Activated CD8-positive, alpha-beta memory T cell treated with anti-CD3 and anti-CD28 coated beads, Interleukin-2, amount 50 U/mL, for 48 hours (primary cell): ENCODE measurements at places on chromosomes 6 and 20.

DNA sequence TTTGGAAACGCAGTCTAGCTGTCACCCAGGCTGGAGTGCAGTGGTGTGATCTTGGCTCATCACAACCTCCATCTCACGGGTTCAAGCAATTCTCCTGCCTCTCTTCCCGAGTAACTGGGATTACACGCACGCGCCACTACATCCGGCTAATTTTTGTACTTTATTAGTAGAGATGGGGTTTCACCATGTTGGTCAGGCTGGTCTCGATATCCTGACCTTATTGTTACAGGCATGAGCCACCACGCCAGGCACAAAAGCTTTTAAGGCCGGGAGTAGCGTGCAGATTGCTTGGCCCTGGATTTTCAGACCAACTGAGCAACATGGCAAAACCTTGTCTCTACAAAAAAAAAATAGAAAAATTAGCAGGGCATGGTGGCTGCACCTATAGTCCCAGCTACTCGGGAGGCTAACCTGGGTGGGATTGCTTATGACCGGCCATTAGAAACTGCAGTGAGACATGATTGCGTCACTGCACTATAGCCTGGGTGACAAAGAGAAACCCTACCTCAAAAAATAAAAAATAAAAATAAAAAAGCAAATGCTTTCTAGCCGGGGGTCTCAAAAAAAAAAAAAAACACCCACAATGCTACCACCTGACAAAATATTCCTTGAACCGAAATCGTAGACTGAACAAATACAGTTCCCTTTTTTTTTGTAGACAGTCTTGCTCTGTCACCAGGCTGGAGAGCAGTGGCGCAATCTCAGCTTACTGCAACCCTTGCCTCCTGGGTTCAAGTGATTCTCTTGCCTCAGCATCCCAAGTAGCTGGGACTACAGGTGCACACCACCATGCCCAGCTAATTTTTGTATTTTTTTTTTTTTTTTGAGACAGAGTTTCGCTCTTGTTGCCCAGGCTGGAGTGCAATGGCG is 15.0 kb downstream of the RBM39 start:
- no peak for DNase-seq

- DNase-seq: no peak
Observed at GRCh38 chr6:104799134-104799657, 60.5 kb downstream of the HACE1 start.

GRCh38 chr20:17505636-17506517 is 25.3 kb downstream of the BFSP1 start:
- DNase-seq: peak; percentile 75

DNA sequence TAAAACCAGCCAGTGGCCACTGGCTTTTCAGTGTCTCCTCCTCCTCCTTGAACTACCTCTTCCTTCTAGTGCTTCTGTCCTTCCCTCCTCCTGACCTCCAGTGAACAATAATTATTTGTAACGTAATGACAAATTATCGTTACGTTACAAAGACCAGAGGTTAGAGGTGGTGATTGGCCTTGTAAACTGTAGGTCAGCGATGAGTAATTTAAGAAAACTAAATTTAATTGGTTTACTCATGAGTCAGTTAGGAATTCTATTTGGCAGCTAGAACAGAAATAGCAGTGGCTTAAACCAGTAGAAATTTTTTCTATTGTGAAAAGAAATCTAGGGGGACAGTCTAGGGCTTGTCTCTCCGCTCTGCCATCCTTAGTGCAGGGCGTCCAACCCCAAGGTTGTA is 38.8 kb downstream of the PPARD start:
- DNase-seq: no peak

- no peak for DNase-seq
Observed at GRCh38 chr6:55290736-55291135, 36.5 kb upstream of the GFRAL start.

DNA sequence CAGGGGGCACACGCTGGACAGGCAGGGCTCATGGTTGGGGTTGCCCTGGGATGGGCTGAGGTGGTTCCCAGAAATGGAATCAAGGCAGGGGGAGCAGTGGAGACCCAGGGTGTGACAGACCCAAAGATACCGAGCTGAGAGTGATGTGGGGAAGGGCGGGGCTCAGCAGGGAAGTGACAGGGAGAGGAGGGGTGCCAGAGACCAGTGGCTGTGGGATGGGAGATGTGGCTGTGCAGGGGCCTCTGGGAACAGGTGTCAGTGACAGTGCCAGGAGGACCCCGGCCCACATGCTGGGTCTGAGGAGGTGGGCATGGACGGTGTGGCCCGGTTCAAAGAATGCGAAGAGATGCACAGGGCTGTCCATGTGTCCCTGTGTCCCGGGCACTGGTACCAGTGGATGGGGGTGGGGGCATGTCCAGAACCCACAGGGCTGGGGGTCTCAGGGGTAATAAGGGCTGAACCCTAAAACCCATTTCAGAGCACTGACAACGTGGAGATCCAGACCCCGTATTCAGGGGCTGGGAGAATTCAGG is 1.0 kb downstream of the CABLES2 start:
- DNase-seq: no peak

DNA sequence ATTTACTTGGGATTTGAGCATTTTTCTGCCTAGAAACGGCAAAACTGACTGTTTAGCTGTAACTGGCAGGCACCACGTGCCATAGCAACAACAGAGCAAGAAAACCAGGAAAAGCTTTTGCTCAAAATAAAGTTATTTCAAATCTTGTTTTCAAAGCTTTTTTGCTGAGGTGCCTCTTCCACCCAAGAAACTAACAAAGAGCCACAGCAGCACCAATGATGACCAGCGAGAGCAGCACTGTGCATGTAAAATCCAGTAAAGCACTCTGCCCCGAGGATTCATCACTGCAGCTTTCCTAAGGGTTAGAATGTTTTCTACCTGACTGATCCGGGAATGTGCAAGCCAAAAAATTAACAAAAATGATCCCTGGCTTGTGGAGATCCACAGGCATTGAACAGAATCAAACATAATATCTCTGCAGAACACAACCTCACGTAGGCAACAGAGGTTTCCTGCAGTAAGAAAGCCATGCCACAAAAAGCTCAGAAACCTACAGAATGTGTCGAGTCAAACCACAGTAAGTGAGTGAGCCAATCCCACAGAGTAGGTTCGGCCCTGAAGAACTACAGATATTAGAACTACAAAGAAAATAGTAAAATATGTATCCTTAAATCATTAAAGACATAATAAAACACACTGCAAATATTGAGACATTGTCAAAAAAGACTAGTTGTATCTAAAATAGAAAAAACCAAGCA is 7.4 kb upstream of the ULBP3 start:
- no peak for DNase-seq

DNA sequence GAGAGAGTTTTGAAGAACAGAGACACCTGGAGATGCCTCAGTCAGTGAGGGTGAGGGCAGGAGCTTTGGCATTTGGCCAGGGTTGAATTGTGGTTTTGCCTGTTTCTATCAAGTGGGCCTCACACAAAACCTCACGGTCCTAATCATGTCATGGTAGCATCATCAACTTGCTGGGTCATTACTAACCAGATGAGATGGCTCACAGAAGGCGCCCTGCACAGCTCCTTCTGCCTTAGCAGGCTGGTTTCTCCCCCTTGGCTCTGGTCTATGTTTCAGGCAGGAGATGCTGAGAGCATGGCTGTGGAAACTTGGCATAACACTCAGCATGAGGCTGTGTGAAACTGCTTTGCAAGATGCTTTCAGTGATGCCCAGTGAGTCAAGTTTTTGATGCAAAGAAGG is 99.3 kb downstream of the LRRC1 start:
- DNase-seq: peak; percentile 76

GRCh38 chr20:35012227-35013069 is 56.8 kb downstream of the MYH7B start:
- DNase-seq: peak; percentile 37

- DNase-seq: no peak
Observed at GRCh38 chr6:169799474-169799926, 48.1 kb downstream of the ERMARD start.

DNA sequence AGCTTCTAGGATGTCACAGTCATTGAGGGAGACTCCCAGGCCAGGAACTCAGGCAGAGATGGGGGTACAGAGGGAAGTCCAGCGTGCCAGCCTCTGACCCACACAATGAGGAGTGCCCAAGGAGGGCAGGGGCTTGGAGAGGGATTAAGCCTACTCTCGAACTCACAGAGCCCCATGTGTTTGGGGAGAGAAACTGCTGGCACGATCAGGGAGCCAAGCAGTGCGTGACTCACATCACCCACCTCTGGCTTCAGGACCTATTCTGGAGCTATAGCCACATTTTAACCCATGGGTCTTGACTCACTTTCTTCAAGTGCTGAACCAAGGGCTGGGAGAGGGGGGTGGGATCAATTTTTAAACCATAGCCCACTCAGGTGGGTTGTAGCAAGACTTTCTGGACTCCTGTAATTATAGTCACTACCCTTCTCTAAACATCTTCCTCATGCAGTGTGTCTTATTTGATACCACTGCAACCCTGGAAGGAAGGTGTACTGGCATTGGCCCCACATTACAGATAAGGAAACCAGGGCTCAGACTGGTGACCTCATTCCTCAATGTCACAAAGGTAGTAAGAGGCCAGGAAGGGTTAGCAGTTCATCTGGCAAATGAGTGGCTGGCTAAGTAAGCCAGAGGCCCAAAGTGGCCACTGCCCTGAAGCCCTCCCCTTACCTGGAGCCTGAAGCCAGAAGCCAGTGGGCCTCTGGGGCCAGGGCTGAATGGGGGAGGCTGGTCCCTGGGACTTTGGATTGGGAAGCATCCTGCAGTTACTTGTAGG is 12.0 kb downstream of the FOXP4 start:
- no peak for DNase-seq

- DNase-seq: no peak
Observed at GRCh38 chr20:59299945-59300332, 472 bp upstream of the EDN3 start.

DNA sequence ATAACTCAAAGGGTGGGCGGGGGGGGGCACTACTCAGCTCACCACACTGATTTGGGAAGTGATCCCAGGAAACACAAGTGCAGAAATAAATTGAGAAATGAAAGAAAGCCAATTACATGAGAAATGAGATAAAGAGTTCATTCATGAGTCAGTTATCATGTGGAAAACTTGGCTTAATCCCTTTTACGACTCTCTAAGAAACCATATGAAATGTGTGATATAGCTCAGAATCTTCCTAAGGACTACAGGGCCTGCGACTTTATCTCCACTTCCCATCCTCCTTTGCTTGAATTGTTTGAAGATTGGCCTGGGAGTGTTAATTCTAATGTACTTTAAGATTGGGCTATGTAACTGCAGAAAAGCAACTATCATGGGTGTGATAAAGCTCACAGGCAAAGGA is 3.6 kb upstream of the BTN2A2 start:
- DNase-seq: no peak

DNA sequence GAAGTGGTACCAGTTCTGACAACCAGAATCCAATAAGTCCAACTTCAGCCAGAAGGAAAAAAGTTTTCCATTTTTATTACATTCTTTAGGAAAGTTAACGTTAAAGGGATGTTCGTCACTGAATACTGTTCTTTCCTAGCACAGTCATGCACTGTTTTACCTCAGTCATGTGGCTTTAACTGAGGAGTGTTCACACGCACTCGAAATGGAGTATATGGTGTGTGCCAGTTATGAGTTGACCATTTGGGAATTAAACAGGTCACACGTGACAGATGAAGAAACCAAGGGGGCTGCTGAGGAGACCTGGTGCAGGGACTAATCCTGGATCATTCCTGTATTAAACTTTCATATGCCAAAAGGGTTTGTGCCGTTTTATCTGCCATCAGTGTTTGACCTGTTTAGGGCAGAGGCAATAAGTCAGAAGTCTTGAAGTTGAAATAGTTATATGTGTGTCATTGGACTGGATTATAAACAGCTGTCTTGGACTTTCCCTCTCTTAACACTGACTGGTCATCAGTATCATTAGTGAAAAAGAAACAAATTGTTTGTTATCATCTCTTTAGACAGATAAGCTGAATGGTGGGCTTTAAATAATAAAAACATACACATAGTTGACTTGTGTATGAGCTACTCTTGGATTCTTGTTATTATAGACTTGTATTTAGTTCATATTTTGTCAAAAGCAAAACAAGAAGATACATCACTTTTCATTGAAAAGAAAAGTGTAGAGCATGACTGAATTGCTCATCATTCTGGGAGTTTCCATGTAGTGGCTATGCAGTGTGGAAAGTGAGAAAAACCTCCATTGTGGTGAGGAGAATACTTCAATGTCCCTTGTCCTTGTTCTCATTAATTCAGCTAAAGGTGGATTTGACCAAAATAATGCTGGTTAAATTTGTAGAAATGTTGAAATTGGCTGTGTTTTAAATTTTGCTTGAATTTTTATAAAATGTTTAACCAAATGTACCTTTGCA is 123.5 kb upstream of the SAMD5 start:
- DNase-seq: no peak

DNA sequence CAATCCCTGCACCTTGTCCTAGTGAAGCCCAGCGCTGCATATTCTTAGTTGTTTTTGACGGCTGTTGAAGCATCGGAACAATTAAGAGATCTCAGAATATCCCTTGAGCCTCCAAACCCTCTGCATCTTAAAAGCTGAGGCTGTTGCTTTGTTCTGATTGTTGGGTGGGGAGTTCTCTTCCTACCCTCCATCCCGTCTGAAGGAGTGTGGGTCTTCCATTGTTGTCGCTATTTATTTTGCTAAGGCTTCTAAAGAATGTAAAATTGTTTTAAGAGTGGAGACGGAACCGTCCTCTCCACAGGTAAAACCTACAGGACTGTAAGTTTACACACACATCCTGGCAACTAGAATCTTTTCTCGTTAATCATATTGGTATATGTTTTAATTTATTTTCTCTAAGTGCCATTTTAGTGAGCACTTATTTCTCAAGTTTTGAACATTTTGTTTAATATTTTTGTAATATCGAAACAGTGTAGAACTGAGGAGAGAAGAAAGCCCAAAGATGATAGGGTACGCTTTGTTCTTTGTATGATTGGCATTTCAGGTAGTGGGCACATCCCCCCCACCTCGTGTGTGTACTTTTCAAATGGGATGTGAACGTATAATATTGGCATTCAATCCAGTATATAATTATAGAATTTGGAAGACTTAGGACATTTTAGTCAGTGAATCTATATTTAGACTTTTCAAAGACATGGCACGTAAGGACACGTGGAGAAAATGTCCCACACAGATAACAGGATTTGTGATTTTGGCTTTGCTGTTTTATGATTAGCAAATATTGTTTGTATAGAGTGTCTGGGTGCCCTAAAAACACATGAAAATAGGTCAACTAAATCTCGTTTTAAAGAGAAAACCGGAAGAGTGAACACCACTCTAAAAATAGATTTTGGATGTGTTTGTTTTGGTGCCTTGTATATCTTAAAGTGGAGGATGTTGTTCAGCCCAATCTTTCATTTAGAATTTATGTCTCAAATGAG is 1.3 kb downstream of the RNF146 start:
- no peak for DNase-seq

DNA sequence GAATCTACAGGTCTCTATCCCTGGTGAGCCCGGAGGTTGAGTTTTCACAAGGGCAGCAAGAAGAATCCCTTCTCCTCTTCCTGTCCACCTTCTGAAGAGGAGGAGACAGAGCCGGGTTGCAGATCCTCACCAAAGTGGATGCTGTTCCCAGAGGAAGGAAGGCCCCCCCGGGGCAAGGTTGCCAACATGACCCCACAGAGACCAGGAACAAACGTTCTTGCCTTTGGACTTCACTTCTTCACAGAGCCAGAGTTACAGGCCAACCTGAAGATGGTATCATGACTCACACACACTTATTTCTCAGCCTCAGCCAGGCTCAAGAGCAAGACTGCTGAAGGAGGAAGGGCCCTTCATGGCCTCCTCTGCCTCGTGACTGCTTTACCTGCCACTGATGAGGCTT is 384.3 kb downstream of the CD83 start:
- DNase-seq: no peak
